Peyer's patch (tissue), 4 donors: ENCODE measurements at places on chromosomes 12 and 14. TPM values are rescaled to one million over a fixed set of nuclear protein-coding genes. Genes with fewer than 3 reads are reported as not detected.

ZBTB39 gene
- 9.1 TPM for total RNA-seq

DNA sequence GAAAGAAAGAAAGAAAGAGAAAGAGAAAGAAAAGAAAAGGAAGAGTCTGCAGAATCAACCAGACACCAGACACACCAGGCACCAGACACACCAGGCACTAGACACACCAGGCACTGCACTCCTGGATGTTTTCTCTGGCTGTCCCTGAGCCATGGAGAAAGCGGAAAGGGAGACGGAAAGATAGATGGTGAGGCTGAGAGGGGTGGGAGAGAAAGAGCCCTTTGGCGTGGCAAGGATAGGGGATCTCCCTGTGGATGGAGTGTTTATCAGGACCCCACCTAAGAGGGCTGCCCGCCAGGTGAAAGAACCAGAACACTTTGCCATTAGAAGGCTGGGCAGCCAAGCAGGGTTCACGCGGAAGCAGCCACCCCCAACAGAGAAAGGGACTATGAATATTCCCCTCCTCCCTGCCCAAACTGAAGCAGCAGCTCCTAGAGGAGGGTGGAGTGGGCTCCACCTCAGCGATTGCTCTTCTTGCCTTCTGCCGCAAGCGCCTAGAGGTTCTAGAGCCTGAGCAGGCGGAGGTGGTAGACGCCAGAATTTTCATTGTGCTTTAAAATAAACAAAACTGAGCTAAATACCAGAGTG, 13.4 kb downstream of the ST8SIA1 start:
- no peak for DNase-seq

ACRBP gene
- total RNA-seq, result 12.1 TPM

USP44 gene
- not detected for total RNA-seq
